ENCODE measurements at places on chromosomes 5 and 9. TPM values are rescaled to one million over a fixed set of nuclear protein-coding genes. Genes with fewer than 3 reads are reported as not detected.

SOWAHA gene
- 5.1 TPM for total RNA-seq

FGFR4 gene
- total RNA-seq = 1.6 TPM

- DNase-seq = no peak
Observed at GRCh38 chr5:159884917-159885620, 31.2 kb upstream of the ADRA1B start.

DNA sequence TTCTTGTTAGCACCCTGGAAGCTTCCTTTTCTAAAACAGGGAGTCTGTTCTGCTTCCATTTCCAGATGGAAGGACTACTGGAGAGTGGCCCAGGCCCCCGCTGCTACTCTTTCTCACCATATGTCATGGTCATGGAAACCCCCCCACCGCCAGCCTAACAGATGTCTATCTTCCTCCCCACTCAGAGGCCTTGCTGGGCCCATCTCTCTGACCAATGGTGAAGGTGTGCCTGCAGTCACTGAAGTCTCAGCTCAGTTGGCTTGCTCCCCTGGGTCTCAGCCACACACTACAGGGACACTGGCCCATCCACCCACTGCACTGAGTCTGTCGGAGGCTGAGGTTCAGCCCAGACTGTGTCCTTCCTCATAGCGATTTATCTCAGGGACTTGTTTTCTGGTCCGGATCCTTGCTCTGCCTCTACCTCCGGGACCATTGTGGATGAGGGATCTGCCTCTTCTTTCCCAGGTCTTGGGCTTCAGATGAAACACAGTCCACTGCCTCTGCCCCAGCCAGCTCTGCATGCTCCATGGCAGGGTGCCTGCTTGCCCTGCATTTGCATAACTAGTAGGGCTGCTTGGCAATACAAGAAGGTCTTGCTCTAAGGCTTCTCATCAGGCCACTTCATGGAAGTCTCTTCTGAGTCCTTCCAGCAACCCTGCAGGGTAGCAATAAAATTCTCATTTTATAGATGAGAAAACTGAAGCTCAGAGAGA is 30.8 kb downstream of the GALNT12 start:
- DNase-seq = no peak

- no peak for DNase-seq
Observed at GRCh38 chr5:96997265-96997859, 61.5 kb downstream of the LNPEP start.

GRCh38 chr5:112480501-112480900 is 61.4 kb upstream of the EPB41L4A start:
- DNase-seq = no peak
